Muscle of leg (tissue), 16 donors: ENCODE measurements at places on chromosomes 11 and 22. TPM values are rescaled to one million over a fixed set of nuclear protein-coding genes. Genes with fewer than 3 reads are reported as not detected.

Gene APOA1
- polyA plus RNA-seq, result 3.3 TPM

Gene BTBD18
- 0.07 TPM for polyA plus RNA-seq

Gene ANO1
- 9.4 TPM for polyA plus RNA-seq

Gene CYTH4
- polyA plus RNA-seq, result 6.7 TPM

Gene TECTA
- polyA plus RNA-seq, result 1.4 TPM

Gene A4GALT
- polyA plus RNA-seq, result 24.8 TPM

Gene IFTAP
- 40.3 TPM for polyA plus RNA-seq

Gene GRAP2
- 0.47 TPM for polyA plus RNA-seq

Gene PANX3
- polyA plus RNA-seq, result not detected

Gene GLYATL1
- polyA plus RNA-seq, result 0.82 TPM

Gene LDHA
- 603 TPM for polyA plus RNA-seq

Gene SCGB1C1
- polyA plus RNA-seq, result 0.43 TPM

Gene SOX10
- 4.8 TPM for polyA plus RNA-seq

Gene UCP3
- 3.3 TPM for polyA plus RNA-seq

Gene MMP12
- not detected for polyA plus RNA-seq

Gene MAPK1
- 120 TPM for polyA plus RNA-seq

Gene OR4D5
- polyA plus RNA-seq, result not detected

Gene NCF4
- polyA plus RNA-seq, result 3.9 TPM

Gene OR52M1
- polyA plus RNA-seq, result not detected

Gene INS
- not detected for polyA plus RNA-seq

Gene TMEM191B
- polyA plus RNA-seq, result not detected

Gene RAG1
- polyA plus RNA-seq, result 8.9 TPM

Gene HSPB2
- 70.1 TPM for polyA plus RNA-seq

Gene IGF2
- 4,950 TPM for polyA plus RNA-seq
